Upper lobe of right lung (tissue), 1 donor: ENCODE measurements at places on chromosomes 12 and 14. TPM values are rescaled to one million over a fixed set of nuclear protein-coding genes. Genes with fewer than 3 reads are reported as not detected.

Gene HOXC6
- 1.4 TPM for total RNA-seq

Gene MYBPC1
- not detected for total RNA-seq

Gene TMEM120B
- total RNA-seq: 17.1 TPM

Gene IL25
- total RNA-seq: not detected

DNA sequence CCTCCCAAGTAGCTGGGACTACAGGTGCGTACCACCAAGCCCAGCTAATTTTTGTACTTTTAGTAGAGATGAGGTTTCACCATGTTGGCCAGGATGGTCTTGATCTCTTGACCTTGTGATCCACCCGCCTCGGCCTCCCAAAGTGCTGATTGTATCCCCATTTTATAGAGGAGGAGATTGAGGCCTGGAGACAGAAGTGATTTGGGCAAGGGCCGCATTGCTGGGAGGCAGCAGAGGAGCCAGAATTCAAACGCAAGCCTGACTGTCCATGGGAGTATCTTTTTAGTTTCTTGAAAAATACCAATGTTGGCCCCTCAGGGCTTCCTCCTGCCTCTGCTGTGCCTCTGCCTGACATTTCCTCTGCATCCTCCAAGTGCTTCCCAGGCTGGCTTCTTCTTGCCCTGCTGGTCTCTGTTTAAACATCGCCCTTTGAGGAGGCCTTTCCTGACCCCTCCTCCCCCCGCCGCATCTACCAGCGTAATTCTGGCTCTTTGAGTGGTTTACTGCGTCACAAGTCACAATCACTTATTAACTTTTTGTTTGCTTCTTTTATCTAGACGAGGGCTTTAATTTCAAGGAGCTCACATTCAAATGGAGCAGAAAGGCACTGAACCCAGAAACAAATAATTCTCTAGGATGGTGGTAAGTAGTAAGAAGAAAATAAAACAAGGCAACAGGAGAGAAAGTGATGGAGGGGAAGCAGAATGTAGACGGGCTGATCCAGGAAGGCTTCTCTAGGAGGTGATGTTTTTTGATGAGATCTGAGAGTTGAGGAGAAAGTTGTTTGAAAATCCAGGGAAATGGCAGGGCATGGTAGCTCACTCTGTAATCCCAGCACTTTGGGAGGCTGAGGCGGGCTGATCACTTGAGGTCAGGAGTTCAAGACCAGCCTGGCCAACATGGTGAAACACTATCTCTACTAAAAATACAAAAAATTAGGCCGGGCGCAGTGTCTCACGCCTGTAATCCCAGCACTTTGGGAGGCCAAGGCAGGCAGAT, 91.0 kb upstream of the MED13L start:
- peak; percentile 88 for DNase-seq

DNA sequence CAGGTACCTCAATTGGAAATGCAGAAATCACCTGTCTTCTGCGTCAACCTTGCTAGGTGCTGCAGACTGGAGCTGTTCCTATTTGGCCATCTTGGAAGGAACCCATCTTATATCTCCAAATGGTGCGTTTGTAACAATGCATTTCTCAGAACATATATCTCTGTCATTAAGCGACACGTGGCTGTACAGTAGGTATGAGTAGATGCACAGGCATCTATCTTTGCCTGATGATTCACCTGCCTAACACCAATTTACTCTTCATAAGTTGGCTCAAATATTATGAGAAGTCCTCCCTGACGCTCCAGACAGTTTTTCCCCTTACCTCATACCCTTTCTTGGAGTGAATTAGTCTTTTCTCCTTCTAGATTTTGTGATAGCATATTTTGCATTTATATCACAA, 44.2 kb downstream of the GPR137C start:
- DNase-seq: no peak

GRCh38 chr14:103386713-103387329, 1.6 kb downstream of the MARK3 start:
- DNase-seq: no peak

DNA sequence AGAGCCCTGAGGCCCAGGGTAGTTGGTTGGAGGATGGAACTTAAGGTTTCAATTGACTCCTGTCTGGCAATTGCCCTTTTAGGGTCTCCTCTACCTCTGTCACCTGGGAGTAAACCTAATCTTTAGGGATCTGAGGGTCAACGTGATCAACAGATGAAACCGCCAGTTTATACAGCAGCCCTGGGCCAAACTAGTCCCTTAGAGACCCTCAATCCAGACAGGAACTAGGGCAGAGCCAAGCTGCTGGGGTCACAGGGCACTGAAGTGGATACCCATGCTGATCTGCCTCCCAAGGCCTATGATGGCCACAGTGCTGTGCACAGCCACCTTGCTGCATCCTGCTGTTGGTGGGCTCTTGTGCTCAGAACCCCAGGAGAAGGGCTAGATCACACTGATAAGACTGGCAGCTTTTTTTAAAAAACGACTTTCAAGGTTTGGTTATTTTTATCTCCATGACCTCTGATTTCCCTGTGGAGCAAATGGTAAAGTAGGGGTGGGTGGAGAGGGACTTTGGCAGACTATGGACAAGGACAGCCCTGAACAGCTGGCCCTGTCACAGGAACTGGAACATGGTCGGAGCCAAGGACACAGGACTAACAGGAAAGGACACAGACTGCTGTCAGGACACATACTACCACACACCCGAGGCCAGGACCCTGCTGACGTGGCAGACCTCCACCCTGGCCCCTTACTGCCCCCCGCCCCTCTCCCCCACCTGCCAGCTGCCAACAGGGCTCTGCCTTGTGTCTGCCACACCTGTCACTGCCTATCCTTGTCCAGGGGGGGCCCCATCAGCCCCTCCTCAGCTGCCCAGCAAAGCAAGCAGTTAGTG, 474 bp downstream of the FITM1 start:
- no peak for DNase-seq

DNA sequence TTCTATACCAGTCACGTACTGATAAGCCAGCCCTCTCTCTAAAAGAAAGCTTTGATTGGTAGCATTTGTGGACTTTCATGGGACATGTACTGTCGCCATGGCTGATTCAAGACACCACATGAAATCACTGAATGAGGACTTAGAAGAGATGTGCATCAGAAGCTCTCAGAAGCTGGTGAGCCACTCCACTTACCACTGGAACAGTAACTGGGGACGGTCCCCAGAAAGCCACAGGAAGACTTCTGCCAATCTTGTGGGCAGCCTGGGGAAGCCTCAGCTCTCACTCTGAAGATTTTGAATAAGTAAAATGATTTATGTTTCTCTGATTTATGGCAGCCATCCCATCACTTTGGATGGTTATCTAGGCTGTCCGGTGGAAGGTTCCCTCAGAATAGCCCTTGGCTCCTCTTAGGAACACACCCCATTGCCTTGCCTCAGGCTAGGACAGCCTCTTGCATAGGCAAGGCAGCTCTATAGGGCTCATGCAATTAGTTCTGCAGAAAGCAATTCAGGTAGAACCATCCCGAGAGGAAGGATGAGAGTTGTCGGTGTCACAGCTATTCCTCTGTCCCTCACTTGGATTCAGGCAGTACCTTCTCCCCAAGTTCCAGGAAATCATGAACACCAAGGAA, 9.8 kb downstream of the DHRS1 start:
- no peak for DNase-seq

GRCh38 chr14:74541225-74541624, 47.7 kb downstream of the ISCA2 start:
- DNase-seq: no peak

DNA sequence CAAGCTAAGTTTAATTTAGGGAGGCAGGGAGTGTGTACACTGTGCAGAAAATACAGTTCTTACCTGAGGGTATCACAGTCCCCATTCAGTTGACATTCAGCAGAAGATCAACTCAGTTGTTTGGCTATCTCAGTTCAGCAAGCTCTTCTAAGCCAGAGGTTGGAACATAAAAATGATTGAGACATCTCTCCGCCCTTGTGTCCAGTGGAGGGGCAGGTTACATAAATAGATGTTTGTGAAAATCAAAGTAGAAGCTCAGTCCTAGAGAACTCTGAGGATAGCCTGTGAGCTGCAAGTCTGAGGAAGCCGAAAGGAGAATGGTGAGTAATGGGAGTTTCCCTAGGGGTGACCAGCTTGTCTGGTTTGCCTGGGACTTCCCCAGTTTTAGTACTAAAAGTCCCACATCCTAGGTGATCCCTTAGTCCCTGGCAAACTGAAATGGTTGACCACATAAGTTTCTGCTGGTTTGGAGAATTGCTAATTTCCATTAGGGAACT, 251.4 kb upstream of the ATP2B1 start:
- DNase-seq: no peak
